ENCODE measurements at places on chromosomes 2 and 18. TPM values are rescaled to one million over a fixed set of nuclear protein-coding genes. Genes with fewer than 3 reads are reported as not detected.
A peak's percentile ranks its signal among the peaks of the same experiment; 100 is the strongest.

DNA sequence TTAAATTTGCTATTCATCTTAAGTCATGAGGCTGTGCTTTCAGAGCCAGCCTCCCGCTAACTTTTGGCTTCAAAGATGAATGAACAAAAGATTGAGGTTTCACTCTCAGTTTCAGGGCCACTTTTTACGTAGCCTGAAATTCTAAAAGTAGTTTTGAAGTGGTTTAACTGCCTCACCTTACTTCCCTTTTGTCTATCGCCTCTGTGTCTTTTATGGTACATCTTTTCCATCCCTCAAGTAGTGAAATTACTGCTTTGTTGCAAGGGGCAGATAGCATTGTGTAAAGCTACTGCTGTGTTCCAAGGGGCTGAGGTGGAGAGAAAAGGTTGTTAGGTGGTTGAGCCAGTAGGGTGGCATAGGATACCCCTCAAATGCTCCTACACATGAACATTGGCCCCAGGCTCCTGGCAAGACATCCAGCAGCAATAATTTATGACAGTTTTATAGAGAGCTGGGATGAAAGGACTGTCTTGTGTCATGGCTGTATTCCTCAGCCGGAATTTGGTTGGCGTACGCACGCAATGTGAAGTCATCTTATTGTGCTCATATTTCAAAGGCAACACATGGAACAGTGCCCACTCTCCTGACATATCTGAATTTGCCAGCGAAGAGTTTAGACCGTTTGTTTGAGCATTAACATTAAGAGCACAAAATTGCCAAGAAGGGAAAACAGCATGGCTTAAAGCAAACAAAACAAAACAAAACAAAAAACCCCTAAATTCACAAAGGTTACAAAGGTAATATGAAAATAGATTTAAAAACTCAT, 32.2 kb downstream of the QPCT start:
- DNase-seq, result peak; percentile 42

Gene CNPPD1
- total RNA-seq, result 81.2 TPM

Gene CAPN10
- total RNA-seq, result 56.1 TPM

GRCh38 chr18:28735731-28736130, 558.8 kb upstream of the CDH2 start:
- no peak for DNase-seq

GRCh38 chr2:58669998-58670397, 428.9 kb upstream of the FANCL start:
- no peak for DNase-seq

Gene FAM110C
- 41.8 TPM for total RNA-seq

- peak; percentile 89 for DNase-seq
Observed at GRCh38 chr2:24084386-24085199, at the start of gene TP53I3. Gene TP53I3 (minus strand): TSS chr2:24084834. CDS start chr2:24084326, 508 bp downstream.

- no peak for DNase-seq
Observed at GRCh38 chr2:85564144-85564563, 2.9 kb upstream of the GGCX start.

Gene TYW5
- total RNA-seq, result 6.5 TPM

DNA sequence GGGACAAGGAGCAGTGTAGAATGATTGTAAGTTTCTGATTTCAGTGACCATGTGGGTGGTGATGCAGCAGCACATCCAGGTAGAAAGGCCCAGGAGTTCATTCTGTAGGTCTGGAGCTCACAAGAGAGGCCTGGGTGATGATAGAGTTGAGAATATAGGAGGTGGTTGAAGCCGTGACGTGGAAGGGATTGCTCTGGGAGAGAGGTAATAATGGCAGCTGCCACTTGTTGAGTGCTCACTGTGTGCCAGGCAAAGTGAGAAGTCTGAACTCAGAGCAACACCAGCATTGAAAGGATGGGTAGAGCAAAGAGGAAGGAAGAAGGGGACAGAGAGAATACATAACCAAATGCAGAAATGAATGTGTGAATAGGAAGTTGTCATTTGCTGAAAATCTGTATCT, 3.3 kb downstream of the TTLL4 start:
- no peak for DNase-seq

DNA sequence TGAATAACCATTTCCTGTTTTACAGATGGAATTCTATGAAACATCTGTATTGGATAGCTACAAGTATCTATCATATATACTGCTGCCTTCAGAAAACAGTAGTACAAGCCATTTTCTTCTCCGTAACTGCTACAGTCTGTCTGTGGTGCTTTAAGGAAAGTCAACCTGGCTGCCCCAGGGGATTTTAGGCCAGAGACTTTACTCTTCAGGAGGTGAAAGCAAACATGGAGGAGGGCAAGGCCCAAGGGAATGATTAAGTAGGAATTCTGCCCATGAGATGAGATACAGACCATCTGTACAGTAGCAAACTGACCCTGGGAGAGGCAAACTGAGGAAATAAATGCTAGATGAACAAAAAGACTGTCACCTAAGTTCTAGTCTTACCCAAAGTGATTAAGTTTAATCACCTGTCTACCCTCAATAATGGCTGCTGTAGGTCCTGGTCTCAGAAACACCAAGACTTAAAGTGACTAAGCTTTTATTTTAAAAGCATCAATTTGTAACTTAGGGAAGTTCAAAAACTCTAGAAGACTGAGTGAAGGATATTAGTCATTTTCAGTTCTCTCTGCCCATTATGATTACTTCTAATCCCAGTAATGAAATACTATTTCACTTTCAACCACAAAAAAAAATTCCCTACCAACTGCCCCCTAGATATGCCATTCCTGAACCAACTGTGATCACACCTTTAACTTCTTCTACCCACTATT, 14.8 kb downstream of the MBD2 start:
- no peak for DNase-seq
